ENCODE measurements at places on chromosomes 1 and 21.
A peak's percentile ranks its signal among the peaks of the same experiment; 100 is the strongest.

GRCh38 chr1:93669369-93669768 lies 12.3 kb downstream of the BCAR3 start:
- no peak for DNase-seq

DNA sequence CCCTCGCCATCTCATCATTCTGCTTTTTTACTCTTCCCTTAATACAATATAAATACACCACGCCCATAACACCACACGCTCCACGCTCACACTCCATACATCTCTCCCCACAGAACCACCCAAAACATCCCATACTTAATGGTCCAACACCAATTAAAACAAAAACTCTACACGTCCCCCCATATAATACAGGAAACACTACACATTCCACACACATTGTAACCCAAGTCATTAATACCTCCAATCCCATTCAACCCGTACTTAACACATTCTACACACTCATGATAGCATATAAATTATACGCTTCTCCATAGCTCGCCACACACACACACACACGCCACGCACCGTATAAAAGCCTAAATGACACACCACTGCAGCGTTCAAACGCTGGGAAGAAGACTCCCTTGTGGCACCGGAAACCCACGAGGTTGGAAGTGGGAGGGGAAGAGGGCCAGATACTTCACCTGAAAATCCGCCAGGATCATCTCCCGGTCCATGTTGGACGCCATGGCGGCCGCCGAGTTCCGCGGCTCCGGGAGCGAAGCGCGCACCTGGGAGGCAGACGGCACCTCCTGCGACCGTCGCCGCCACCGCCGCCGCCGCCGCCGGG lies 659 bp downstream of the FAF1 start:
- DNase-seq = peak; percentile 57

DNA sequence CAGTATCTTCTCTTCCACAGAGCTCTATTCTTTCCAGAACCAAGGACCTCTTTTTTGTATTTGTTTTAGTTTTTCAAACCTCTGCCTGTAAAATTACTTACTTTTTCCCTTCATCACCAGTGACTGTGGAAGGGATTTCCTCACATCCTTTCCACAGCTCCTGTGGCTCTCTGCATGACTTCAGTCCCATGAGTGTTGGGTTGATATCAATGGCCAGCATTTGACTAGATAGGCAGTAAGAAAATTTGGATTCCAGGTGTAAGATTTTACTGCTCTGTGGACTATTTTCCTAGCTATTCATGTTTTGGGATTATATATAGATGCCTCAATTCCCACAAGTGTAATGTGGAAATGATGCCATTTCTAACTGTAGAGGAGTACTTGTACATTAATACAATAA lies 171.5 kb upstream of the PTBP2 start:
- no peak for DNase-seq

DNA sequence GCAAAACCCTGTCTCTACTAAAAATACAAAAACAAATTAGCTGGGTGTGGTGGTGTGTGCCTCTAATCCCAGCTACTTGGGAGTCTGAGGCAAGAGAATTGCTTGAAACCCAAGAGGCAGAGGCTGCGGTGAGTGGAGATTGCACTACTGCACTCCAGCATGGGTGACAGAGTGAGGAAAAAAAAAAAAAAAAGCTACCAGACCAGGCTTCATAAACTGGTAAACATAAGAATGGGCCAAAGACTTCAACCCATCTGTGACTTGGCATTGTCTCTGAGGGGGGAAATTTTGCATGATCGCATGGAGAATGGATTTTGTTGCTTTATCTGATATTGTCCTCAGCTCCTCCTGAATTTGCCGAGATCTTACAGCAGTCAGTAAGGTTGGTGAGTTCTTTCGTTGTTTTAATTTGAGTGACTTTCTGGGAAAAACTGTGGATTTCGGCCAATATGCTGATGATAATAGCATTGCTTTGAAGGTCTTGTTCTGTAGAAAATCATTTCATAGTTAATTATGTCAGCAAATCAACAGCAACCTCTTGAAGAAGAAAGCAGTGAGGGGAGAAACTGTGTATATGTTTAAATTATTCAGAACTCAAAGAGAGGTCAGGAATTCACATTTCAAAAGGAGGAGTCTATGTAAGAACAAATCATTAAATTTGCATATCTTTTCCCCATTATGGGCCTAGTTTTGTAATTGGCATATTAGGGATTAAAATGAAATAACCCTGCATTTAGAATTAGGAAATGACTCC lies 13.1 kb downstream of the FGGY start:
- no peak for DNase-seq

GRCh38 chr21:32900814-32901213 lies 124.9 kb upstream of the OLIG2 start:
- DNase-seq = no peak

DNA sequence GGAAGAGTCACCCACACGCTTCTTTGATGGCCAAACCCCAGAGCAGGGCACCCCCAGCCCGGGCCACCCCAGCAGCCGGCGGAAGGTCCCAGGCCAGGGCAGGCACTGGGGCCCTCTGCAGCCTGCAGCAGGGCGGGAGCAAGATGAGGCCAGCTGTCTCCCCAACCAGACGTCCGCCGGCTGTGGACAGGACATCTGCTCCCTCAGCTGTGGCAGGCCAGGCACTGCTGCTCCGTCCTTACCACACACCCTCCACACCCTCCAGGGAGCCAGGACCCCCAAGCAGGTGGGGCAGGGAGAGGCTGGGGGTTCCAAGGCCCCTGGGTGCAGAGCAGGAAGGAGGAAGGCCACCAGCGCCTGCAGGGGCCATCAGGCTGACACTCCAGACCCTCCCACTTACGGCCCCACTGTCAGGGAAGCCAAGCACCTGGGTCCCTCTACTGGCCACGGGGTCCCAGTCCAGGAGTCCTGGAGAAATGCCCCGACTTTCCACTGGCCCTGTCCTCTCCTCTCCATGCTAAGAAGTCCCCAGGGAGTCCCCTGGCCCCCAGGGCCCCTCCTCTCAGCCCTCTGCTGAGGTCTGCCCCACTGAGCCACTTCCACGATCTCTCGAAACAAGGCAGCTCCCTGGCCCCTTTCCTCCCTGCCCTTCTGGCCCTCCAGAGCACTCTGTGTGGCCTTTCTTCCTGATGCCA lies 5.6 kb downstream of the WNT9A start:
- no peak for DNase-seq

DNA sequence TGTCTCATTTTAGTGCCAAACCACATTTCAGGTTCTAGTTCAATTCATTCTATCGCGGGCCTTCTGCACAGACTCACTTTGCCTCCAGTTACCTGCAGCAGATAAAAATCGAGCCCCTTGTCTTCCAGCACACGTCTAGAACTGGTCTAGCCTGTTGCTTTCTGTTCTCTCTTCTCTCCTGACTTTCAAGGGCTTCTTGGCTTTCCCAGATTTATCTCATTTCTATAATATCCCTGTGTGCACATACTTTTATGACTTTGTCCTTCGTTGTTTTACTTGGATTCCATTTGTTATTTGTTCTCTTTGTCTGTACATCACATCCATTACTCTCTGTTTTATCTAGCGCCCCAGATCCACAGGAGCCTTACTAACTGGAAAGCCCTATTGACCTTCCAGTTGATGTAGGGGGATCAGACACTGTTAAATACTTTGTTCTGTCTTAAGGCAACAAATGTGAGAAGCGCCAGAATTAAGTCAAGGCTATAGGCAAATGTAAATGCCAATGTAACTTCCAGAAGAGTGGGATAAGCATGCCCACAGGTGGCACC lies 284.5 kb upstream of the ADGRL4 start:
- no peak for DNase-seq

- peak; percentile 71 for DNase-seq
Observed at GRCh38 chr1:26697978-26698849, 2.4 kb downstream of the ARID1A start.

DNA sequence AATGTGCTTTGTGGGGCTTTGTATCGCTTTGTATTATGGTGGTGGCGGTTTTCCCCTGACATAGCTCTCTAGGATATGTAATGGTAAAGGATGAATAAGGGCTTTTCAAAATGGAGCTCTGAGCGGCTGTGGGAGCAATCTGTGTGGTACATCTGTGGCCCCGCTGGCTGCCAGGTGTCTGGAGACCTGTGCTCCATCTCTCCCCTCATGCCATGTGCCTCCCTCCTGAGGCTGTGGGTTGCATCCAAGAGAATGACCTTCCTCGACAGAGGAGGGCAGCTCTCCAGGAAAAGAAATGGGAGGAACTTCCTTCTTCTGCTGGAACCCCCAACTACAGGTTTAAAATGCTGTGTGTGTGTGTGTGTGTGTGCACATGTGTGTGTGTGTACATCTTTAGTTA lies 78.7 kb downstream of the RYR2 start:
- no peak for DNase-seq

DNA sequence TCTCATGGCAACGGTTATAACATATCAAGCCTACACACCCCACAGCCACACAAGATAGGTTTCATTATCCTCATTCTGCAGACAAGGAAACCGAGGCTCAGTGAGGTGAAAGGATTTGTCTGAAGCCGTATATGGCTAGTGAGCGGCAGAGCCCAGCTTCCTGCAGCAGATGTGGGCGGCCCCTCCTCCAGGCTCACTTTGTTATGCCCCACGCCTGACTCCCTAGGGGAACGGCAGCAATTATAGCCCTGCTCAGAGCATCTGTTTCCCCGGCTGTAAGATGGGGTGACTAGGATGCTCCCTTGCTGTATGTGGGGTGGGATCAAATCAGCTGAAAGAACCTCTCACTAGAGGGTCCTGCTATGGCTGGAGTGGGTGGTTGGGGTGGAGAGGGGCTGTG lies 22.1 kb downstream of the GRHL3 start:
- DNase-seq = no peak

DNA sequence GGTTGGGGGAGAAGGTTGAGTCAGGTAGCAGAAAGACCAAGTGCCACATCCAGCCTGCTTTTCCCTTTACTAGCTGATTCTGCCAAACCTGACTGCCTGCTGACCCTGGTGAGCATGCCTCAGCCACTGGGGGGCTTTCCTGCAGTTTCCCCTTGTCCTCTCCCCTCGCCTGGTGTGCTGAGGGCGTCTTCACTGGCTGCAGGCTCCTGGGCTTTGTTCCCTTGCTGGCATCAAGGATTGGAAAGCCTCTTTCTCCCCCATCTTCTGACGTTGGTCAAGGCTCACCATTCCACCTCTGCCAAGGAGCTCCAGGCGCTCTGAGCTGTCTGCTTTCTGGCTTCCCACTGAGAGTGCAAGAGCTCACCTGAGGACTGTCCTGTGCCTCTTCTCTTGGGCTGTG lies 28.4 kb downstream of the MAN1C1 start:
- DNase-seq = no peak

DNA sequence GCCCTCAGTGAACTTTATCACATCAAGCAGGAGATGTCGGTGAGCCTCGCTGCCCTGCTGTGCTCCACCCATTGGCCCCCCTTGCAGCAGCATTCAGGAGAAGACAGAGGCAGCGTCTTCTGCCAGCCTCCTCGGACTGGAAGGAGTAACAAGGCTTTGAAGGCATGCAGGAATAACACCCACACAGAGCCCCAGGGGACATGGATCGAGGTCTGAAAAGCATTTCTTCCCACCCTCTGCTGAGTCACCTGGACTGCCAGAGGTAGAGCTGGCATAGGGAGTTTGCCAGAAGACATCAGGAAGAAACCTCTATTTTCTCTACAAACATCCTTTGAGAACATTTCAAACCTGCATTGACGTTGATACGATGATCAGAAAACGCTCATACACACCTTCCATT lies 42.9 kb downstream of the COL18A1 start:
- DNase-seq = no peak

Data from NCI-H2029 treated with DMSO at 0.1 percent for 48 hours (cell line).